ENCODE measurements at places on chromosomes 13 and 19.

- DNase-seq = peak; percentile 69
- H3K27me3 ChIP-seq = no peaks in the 10 kb centered on the region
- H3K4me1 ChIP-seq = peaks cover 33% of the 10 kb centered on the region
- no peak overlapping the region for H3K27ac ChIP-seq
- peak overlapping the region; percentile 60 for H3K4me3 ChIP-seq
Measured at GRCh38 chr19:36009220-36009619, 607 bp upstream of the SYNE4 start.

DNA sequence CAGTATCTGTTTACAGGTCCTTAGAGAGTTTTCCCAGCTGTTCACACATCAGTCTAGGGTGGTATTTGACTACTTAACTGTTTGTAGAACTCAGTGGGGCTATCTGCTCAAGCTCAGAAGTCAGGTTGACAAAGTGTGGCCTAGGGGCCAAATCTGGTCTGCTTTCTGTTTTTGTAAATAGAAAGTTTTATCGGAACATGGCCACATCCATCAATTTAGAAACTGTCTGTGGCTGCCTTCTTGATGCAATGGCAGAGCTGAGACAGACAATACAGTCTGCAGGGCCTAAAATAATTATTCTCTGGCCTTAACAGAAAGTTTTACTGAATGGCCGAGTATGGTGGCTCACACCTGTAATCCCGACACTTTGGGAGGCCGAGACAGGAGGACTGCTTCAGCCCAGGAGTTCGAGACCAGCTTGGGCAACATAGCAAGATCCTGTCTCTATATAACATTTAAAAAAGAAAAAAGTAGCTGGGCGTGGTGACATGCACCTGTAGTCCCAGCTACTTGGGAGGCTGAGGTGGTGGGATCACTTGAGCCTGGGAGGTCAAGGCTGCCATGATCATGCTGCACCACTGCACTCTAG is 2.4 kb downstream of the SMG9 start:
- H3K4me1 ChIP-seq = peaks cover 68% of the 10 kb centered on the region
- H3K27ac ChIP-seq = peak overlapping the region; percentile 100
- H3K27me3 ChIP-seq = no peaks in the 10 kb centered on the region
- DNase-seq = no peak
- peak overlapping the region; percentile 44 for H3K4me3 ChIP-seq
- H3K36me3 ChIP-seq = peaks cover 87% of the 10 kb centered on the region

DNA sequence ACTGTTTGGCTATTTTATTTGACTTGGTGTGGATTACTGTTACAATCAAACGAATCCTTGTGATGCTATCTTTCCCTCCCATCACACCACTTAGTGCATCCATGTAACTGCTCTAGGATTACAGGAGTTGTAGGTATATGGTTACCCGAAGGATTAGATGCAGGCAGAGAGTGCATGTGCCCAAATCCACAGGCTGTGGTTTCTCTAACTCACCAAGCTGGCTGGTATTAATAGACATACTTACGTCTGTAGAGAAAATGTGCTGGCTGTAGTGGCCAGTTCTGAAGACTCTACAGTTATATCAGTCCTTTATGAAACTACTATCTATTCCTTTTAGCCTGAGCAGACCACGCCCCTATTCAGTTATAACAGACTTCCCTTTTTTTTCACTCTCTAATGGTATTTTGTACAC is 1.1 kb upstream of the HMGB1 start:
- peak overlapping the region; percentile 90 for H3K4me3 ChIP-seq
- peaks cover 2% of the 10 kb centered on the region for H3K27me3 ChIP-seq
- peaks cover 28% of the 10 kb centered on the region for H3K4me1 ChIP-seq
- peaks cover 29% of the 10 kb centered on the region for H3K36me3 ChIP-seq
- DNase-seq = no peak

DNA sequence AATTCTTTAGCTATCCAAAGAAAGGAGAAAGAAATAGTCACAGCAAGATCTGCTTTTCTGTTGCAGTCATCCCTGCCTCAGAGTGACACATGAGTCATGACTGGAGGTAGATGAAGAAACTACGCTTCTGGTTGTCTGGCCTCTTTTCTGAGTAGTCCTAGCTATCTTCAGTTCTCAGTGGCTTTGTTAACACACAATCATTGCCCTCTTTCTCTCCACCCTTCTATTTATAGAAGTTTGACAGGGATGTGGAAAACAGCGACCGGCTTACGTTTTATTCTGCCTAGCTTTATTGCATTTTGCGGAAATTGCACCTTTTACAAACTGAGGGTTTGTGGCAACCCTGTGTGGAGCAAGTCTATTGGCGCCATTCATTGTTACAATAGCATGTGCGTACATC is 26.7 kb downstream of the SPATA13 start:
- H3K27me3 ChIP-seq = no peaks in the 10 kb centered on the region
- H3K27ac ChIP-seq = peak overlapping the region; percentile 42
- DNase-seq = no peak
- peaks cover 44% of the 10 kb centered on the region for H3K4me1 ChIP-seq
- no peak overlapping the region for H3K4me3 ChIP-seq
- H3K36me3 ChIP-seq = peaks cover 4% of the 10 kb centered on the region

DNA sequence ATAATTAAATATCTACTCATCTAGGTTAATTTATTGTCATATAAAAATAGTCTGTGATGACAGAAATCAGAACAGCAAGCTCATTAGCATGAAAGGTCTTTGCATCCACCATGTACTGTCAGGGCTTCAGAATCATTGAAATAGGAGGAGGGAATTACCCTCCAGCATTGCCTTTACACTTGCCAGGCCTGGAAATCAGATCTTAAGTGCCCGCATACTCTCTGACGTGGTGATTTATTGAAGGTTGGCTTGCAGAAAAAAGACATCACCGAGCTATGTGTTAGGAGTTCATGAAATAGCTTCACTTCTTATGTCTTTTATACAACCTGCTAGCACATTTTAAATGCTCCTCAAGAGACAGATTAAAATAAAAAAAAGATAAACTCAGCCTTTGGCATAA is 661.7 kb upstream of the SLITRK1 start:
- no peak overlapping the region for H3K27ac ChIP-seq
- no peak overlapping the region for H3K4me3 ChIP-seq
- no peaks in the 10 kb centered on the region for H3K4me1 ChIP-seq
